ENCODE measurements at places on chromosomes 13 and 19.
A peak's percentile ranks its signal among the peaks of the same experiment; 100 is the strongest.

GRCh38 chr13:59843040-59843439 is 320.7 kb downstream of the DIAPH3 start:
- no peak for DNase-seq

- DNase-seq = no peak
Measured at GRCh38 chr13:35346494-35346893, 130.0 kb downstream of the MAB21L1 start.

GRCh38 chr13:110921695-110922094 is 6.8 kb upstream of the ANKRD10 start:
- no peak for DNase-seq

- DNase-seq = no peak
Measured at GRCh38 chr19:17323964-17324332, 10.7 kb downstream of the ANO8 start.

DNA sequence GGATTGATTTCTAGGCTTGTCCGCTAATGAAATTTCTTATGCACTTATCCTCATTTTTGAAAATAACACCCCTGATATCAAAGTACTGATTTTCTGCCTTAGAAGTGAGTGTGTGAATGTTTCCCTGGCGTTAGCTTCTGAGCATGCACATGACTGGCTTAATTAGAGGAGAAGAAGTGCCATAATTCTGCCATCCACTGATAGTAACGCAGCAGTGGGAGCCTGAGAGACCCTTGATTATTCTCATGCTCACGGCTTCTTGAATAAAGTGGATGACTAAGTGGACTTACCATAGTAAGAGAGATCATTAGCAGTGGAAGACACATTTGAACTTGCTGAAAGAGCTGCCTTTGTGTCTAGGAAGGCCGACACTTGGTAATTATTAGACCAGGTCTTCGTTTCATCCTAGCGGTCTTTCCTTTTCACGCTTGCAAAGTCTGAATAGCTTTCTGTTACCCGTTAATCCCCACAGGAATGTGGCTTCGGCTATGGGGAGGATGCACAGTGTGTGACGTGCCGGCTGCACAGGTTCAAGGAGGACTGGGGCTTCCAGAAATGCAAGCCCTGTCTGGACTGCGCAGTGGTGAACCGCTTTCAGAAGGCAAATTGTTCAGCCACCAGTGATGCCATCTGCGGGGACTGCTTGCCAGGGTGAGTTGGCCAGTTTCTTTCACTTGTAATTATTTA is 45.3 kb downstream of the TNFRSF19 start:
- DNase-seq = no peak

DNA sequence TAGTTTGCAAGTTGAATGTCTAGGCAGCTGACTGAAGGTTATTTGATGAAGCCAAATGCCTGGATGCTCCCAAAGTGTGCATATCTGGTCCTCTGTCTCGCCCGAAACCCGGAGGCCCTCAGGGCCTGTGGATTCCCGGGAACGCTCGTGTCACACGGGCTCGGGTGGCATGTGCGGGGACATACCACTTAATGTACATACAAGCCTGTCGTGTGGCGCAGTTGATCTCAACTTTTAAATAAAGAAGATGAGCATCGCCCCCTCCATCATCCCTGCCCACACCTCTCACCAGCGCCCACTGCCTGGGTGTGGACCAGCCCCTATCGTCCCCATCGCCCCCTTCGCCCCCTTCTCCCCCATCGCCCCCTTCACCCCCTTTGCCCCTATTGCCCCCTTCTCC is 33.9 kb downstream of the ATP11A start:
- no peak for DNase-seq

GRCh38 chr13:45320876-45321629 is 19.9 kb downstream of the TPT1 start:
- no peak for DNase-seq

DNA sequence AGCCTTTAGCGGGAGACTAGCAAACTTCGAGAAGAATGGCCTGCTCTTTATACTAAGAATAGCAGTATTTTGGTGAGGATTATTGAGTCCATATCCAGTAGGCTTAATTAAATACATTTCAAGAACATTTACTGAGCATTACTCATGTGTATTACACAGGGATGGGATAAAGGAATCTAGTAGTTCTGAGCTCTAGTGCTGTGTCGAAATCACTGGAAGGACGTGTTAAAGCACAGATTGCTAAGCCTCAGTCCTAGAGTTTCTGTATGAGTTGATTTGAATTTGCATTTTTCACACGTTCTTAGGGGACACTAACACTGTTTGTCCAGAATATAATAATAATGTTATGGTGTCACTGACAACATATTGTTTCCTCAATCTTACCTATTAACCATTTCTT is 9.0 kb downstream of the ZNF302 start:
- DNase-seq = no peak

DNA sequence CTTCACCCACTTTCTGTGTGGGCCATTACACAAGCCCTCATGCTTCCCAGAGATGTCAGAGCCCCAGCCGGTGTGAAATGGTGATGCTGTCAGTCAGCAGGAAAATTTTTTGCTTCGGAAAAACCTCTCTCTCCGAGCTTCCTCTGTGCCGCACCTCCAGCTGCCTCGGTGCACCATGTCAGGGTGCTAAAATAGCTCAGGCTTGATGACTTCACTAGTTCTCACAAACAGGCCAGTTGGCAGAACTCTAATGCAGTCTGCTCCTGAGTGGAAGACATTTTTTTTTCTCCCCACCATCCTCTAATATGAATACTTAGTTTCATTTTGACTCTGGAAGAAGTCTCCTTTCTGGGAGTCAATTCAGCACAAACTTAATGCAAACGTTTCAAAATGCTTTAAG is 71.3 kb downstream of the KLF12 start:
- peak; percentile 53 for DNase-seq

DNA sequence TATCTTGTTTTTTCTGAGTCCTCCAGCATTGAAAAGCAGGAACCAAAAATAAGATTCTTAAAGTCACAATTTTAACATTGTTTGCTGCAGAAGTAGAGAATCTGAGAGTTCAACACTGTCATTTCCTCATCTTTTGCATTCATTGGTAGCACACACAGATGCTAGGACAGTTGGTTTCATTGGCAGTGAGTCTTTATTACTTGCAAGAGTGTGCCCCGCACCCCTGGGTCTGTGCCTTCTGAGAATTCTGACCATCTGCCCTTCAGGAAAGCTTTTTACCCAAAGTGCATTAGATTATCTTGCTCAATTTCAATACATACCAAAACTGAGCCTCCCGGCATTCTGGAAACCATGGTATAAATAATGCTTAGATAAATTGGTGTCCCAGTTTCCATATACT is 247.7 kb upstream of the SLITRK1 start:
- DNase-seq = no peak

GRCh38 chr19:38003438-38004185 is 96.6 kb downstream of the SIPA1L3 start:
- DNase-seq = peak; percentile 72

GRCh38 chr13:102679449-102680132 is 15.3 kb downstream of the METTL21C start:
- DNase-seq = no peak

DNA sequence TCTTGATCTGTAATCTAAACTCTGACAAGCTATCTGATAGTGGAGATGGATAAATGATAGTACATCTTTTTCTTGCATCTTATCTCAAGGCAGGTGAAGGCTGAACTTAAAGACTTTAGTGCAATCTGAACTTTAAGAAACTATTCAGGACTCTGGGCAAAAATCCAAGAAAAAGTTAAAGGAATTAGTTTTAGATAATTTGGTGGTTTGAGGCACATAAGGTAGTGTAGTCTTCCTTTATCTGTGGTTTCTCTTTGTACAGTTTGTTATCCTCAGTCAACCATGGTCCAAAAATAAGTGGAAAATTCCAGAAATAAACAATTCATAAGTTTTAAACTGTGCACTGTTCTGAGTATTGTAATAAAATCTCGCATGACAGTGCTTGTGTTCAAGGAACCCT is 172.9 kb downstream of the UGGT2 start:
- no peak for DNase-seq

GRCh38 chr13:49297338-49297737 is 49.6 kb downstream of the CDADC1 start:
- DNase-seq = no peak

DNA sequence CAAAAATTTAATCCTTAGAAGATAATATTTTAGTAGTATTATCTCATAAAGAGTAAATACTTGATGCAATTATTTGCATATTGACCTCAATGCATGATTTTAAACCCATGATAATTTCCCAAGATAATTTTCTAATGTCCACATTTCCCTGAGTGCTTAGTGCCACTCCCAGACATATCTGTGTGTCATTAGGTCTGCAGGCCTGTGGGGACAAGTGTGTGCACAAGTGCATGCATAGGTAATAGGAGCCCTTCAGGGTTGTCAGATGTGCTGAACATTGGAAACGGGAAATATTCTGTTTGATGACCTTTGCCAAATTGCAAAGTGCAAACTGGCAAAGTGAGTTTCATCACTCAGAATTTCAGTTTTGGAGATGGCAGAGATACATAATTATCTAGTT is 369.9 kb downstream of the KLF5 start:
- no peak for DNase-seq

DNA sequence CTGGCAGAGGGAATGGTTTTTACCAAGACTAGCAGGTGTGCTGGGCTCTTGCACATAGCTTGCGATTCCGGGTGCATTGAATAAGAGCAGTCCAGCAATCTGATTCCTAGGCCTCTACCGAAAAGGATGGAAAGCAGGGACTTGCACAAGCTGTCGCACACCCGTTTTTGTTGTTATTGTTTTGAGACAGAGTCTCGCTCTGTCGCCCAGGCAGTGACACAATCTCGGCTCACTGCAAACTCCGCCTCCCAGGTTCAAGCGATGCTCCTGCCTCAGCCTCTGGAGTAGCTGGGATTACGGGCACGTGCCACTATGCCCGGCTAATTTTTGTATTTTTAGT is 5.5 kb downstream of the EBI3 start:
- no peak for DNase-seq

Data from GM06990 (cell line).